ENCODE measurements at places on chromosomes 1 and 21.

GRCh38 chr1:214317734-214318133 is 36.8 kb downstream of the SMYD2 start:
- no peak for DNase-seq

GRCh38 chr21:40162075-40162474 is 294.8 kb downstream of the PCP4 start:
- DNase-seq = no peak

GRCh38 chr21:43983390-43983789 is 28.7 kb upstream of the TRAPPC10 start:
- DNase-seq = no peak

DNA sequence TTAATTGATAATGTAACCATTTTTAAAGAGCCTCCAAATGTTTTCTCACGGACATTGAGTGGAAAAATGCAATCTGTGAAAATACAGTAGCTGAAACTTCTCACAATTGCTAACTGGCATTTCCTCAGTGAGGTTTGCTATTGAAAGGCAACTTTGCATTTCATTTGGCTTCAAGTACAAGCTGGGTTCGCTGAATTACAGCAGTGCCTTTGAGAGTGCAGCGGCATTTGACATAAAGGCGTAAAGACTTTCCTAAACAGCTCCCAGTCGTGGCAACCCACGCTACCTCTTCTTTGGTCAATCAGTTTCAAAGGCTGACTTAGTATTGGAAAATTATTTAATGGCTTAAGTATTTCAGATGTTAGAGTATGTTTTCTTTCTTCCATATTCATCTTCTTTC is 39.3 kb upstream of the ZBTB18 start:
- no peak for DNase-seq

DNA sequence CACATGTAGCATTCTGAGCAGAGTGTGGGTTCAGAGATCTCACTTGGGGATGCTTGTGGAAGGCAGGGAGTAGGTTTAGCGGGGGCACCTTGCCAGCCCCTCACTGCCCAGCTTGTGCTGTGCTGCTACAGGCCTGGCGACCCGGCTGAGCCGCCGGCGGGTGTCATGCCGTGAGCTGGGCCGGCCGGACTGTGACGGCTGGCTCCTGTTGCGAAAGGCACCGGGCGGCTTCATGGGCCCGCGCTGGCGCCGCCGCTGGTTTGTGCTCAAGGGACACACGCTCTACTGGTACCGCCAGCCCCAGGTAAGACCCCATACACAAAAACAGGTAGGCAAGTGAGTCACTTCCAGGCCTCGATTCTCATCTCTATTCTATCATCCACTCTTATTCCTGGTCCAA is 5.5 kb upstream of the CATSPER4 start:
- no peak for DNase-seq

All from activated T-cell treated with anti-CD3 and anti-CD28 coated beads for 24 hours (primary cell).